ENCODE measurements at places on chromosomes 16 and 17. TPM values are rescaled to one million over a fixed set of nuclear protein-coding genes. Genes with fewer than 3 reads are reported as not detected.

DNA sequence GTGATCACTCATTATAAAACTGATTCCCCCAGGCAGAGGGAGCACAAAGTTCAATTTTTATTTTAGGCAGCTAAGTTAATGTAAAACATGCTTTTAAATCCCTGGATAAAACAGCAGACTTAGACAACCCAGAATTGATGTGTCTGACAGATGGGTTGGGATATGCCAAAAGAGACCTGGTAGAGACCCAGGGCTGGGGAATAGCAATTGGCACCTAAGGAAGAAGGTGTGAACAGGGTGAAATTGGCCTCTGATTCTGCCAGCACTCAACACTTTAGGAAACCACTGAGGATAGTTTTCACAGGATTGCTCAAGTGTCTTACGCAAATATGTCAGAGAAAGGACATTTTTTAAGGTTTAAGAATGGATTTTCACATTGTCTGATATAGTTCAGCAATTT, 938.2 kb upstream of the CDH8 start:
- DNase-seq: no peak

DNA sequence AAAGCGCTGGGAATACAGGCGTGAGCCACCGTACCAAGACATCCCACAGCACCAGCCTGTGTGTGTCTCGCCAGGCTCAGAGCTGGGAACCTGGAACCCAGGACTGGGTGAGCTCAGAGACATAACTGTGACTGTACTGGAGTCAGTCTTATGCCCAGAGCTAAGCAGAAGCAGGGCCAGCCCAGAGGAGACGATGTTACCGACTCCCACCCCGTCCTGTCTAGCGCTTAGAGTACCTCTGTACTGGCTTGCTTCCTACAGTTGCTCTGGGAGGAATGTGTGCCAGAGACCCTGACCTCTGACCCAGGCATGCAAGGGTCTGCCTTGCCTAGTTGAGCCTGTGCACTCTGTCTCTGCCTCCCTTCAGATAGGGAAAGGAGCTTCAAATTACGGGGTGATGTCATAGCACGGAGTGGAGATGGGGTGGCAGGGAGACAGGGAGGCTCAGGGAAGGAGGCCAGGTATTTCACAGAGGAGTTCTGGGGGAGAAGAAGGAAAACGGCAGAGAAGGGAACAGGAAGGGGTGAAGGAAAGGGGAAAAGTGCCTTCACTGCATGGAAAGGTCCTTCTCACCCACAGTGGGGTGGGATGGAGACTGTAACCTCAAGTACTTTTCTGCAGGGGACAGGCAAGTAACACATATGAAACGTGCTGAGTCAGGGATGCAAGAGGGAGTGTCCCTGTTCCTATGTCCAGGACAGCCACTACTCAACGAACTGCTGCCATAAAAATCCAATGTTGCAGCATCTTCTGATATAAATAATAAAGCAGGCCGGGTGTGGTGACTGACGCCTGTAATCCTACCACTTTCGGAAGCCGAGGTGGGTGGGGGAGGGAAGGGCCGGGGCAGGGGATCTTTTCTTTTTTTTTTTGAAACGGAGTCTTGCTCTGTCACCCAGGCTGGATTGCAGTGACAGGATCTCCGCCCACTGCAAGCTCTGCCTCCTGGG, 5.8 kb upstream of the ARMC5 start:
- DNase-seq: no peak

Gene FBXO39
- 0.29 TPM for polyA plus RNA-seq

DNA sequence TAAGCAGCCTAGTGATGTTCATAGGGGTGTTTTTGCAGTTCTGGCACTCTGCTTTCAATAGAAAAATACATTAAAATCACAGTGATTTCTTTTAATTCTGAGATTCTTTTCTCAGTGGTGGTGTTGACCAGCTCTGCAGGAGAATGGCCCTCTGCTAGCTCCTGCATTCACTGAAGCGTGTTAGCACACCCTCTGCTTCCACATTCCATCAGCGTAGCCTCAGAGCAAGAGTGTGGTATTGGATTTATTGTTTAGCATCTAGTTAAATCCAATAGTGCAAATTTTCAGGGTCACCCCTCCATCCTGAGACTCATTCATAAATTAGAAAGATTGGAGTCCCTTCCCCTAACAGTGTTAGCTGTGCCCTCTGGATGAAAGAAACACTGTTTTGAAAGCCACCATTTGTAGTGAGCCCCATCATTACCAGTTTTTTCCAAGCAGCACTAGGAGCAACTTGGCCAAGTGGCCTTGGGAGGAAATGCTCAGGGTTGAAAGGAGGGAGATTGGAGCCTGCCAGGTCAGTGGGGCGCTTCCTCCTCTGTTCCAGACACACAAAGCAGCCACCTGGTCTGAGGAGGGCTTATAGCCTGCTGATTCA, 45.7 kb downstream of the B9D1 start:
- no peak for DNase-seq

- no peak for DNase-seq
Observed at GRCh38 chr16:89565506-89566372, 5.3 kb downstream of the RPL13 start.
